GDM1 (cell line): ENCODE measurements at places on chromosomes 12 and 14.

DNA sequence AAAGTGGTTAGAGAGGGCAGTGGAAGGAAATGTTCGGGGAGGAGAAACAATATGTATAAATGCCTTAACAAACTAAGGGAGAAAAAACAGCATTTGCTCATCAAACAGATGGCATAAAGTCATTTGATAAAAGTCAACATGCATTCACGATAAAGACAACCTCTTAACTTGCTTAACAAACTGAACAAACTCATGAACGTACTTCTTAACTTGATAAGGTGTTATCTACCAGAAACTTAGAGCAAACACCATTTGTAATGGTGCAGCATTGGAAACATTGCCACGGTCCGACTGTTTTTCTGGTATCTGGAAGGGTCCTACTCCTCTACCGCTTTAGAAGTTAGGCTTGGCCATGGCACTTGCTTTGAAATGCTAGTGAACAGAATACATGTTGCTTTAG is 4.2 kb upstream of the RPS6KL1 start:
- no peak for DNase-seq

DNA sequence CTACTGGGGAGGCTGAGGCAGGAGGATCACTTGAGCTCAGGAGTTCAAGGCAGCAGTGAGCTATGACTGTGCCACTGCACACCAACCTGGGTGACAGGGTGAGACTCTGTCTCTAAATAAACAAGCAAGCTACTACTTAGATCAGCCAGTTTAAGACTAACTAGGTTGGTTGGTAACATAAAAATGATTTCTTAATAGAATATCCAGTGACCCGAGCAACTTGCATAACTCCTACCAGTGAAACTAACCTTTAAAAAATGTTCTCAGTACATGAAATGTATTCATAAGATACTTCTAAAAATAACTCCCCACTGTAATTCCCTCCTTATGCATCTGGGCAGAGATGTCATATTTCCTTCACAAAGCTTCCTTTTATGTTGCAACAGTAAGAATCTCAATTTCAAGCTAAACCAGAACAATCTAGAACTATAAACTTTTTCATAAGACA is 15.9 kb downstream of the TAOK3 start:
- DNase-seq = no peak

DNA sequence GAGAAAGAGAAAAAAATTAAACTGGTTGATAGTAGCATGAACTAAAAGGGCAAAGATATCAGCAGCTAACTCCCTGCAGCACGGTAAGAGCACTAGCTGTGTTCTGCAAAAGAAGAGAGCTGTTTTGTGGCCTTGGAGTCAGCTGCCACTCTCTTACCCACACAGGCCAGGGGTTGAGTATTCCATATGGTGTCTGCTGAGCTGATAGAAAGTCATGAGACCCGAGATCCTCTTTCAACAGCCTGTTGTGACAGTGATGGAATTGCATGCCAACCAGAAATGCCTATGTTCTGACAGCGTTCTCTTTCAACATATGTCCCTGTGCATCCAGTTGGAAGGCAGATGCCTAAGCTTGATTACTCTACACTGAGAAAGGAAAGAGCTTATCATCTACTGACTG is 39.9 kb downstream of the TMTC1 start:
- DNase-seq = no peak

GRCh38 chr14:87161502-87161901 is 831.5 kb downstream of the GALC start:
- DNase-seq = no peak

DNA sequence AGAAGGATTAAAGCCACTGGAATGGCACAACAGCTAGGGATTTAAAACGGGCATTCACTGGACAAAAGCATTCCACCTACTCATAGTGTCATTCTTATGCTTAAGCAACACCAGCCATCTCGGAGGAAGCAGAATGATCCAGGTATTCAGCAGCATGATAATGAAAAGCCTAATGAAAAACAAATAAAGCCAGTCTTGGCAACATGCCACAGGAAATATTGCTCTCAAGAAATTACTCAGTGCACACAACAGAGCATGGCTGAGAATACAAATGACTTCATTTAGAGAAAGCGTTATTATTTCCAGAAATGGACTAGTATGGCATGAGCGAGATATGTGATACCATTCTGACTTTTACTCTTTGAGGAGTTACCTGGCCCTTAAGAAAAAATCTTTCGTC is 442.2 kb downstream of the APAF1 start:
- DNase-seq = no peak

DNA sequence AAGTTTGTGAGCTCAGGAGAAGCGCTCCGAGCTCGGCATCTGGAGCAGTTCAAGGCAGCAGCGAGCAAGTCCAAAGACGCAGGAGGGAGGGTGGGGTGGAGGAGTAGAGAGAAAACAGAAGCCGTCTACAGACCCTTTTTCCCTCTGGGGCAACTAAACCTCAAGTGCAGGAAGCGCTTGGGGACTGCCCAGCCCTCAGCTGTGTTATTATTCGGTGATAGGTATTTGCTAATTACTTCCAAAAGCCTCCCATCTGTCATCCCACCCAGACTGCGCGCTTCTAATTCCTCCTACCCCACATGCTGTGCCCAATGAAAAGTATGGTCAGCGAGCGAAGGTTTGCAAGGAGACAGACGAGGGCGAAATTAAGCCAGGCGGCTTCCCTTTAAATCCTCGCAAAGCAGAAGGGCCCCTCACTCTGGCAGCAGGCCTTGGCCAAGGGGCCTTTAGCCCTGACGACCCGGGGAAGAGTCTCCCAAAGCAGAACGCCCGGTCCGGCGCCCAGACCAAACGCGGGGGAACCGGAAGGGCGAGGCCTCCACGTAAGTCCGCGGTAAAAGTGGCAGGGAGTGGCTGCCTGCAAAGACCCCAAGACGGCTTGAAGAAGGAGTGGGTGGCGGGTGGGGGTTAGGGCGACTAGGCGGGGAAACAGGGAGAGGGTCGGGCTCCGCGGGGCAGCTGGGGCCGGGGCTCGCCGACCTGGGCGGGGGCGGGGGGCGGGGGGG is 507 bp upstream of the CD9 start:
- DNase-seq = no peak

- peak; percentile 35 for DNase-seq
Measured at GRCh38 chr14:20413744-20414082, 412 bp upstream of the TEP1 start.

DNA sequence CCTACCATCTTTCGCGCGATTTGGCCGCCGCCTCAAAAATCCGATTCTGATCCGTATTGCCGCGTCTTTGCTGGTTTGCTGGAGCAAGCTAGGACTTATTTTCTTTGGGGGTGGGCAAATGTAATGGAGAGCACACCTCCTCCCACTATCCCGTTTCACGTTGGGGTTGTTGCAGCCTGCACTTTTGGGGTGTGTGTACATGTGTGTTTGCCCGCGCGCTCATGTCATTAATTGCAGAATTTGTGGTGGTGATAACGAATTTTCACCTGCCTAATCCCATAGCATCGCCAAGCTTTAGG is 657 bp downstream of the METAP2 start:
- no peak for DNase-seq

DNA sequence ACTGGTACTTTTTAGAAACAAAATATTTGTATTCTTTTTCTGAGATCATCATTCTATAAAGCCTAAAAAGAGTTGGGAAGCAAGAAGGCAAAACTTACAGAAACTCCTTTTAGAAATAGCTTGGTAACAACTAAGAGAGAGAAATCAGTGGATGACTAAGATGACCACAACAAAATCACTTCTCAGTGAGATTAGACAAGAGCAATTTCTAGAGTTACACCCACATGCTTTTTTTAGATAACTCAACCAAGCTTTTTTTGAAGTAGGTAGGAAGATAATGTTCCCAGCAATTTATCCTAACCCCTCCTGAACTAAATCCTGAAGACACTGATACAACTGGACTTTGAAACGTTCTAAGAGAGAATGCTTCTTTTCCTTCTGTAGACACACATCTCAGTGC is 576.4 kb downstream of the SLC6A15 start:
- DNase-seq = no peak

GRCh38 chr14:99125113-99125512 is 146.9 kb downstream of the BCL11B start:
- DNase-seq = no peak

- DNase-seq = no peak
Measured at GRCh38 chr12:27747111-27747820, 32.8 kb upstream of the KLHL42 start.

- DNase-seq = no peak
Measured at GRCh38 chr12:22986997-22987396, 362.0 kb downstream of the ETNK1 start.

- no peak for DNase-seq
Measured at GRCh38 chr12:112303004-112303403, 79.2 kb downstream of the HECTD4 start.

GRCh38 chr14:86533834-86534233 is 1003.9 kb downstream of the FLRT2 start:
- no peak for DNase-seq

DNA sequence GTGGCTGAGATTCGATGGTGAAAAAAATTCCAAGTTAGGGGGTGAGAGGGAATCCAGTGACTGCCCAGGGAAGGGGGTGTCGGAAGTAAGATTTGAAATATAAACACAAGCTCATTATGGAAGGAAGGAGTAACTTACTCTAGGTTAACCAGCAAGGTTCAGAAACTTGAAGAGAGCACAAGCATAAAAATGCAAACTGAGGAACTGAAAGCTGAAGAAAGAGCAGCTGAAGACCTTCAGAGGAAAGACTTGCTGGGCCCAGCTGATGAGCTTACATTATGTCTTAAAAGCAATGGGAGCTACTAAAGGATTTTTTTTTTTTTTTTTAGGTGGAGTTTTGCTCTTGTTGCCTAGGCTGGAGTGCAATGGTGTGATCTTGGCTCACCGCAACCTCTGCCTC is 189.7 kb upstream of the GRIN2B start:
- DNase-seq = no peak

DNA sequence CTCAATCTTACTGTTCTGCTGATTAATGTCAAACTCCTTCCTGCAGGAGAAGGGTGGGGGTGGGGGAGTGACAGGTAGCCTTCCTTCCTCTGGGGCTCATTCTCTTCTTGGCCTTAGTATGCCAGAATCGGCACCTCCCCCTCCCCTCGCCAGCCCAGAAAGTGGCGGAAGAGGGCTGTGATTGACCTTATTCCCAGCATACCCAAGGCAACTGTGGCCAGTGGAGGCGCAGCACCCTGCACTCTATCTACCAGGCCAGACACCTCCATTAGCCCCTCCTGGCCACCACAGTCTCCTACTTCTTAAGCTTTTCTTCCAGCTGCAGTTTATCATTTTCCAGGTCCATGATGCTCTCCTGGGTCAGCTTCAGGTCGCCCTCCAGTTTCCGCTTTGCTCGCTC is 15.5 kb downstream of the MYH6 start:
- DNase-seq = no peak

GRCh38 chr14:99698236-99698635 is 14.1 kb downstream of the CYP46A1 start:
- no peak for DNase-seq

DNA sequence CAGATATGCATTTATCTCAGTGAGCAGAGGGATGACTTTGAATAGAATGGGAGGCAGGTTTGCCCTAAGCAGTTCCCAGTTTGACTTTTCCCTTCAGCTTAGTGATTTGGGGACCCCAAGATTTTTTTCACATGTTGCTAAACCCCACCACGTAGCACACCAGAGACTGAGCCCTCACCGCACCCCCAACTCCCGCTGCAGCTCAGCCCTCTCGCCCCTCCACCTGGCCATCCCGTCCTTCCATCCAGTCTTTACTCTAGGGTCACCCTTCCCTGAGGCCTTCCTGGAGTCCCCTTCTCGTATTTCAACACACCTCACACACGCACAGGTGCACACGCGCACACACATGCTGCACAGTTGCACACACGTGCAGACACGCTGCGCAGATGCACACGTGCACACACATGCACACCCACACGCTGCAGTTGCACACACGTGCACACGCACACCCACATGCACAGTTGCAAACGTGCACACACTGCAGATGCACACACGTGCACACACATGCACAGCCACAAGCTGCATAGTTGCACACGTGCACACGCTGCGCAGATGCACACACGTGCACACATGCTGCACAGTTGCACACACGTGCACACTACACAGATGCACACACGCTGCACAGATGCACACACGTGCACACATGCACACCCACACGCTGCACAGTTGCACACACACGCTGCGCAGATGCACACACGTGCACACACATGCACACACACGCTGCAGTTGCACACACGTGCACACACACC is 30.0 kb downstream of the HSP90AA1 start:
- no peak for DNase-seq

DNA sequence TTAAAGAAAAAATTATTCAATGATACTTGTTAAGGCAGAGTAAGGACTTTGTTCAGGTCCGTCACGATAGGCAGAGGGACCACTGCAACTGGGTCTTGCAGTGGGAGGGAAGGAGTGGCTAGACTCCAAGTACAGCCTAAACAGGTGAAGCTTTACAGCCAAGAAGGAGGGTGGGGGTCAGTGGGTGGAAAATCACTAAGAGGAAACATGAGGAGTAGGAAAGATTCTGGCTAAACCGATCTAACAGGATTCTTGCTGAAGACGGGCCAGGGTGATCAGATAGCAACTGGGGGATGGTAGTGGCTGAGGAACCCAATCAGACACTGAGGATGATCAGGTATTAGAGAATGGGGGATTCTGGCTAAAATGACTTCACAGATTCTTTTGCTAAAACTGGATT is 100.2 kb downstream of the TTC7B start:
- no peak for DNase-seq

- DNase-seq = no peak
Measured at GRCh38 chr14:104532191-104532555, 47.4 kb upstream of the C14orf180 start.

DNA sequence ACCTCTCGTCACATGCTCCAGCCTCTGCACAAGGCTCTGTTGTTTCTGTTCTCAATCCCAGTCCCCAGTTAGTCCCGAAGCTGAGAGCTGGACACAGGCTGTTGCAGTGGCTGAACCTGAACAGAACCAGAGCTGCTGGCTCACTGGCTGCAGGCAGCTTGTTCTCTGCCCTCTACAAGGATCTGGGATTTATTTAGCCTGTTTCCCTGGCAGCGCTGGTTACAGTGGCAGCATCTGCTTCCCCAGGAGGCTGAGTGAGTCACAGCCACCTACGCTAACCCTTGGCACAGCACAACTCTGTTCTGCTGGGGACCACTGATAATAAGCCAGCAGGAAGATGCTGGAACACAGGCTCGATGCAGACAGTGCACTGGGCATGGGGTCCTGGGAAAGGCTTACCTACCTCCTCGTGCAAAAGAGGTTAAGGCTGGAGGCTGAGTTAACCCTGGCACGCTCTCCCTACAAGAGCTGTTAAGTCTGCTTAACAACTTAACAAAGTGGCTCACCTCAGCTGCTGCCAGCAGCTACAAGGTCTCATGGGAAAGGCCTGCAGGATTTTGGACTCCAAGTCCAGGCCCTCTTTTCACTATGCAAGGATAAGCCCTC is 299.6 kb downstream of the PCNX1 start:
- DNase-seq = no peak

GRCh38 chr14:69932391-69932790 is 53.2 kb downstream of the SMOC1 start:
- no peak for DNase-seq

GRCh38 chr12:122318607-122319605 is 52.6 kb upstream of the VPS33A start:
- DNase-seq = no peak

GRCh38 chr12:123973552-123974341 is 732 bp downstream of the ZNF664 start:
- DNase-seq = no peak

GRCh38 chr12:54002915-54003389 is 3.0 kb downstream of the HOXC9 start:
- no peak for DNase-seq
